ENCODE measurements at places on chromosomes 6 and 20. TPM values are rescaled to one million over a fixed set of nuclear protein-coding genes. Genes with fewer than 3 reads are reported as not detected.

Gene PAK5
- not detected for total RNA-seq

Gene FOXA2
- not detected for total RNA-seq

Gene UBE2V1
- total RNA-seq: 102 TPM

Gene CAP2
- total RNA-seq: 71.8 TPM

Gene GSTA1
- total RNA-seq: not detected

Gene DNAH8
- 0.21 TPM for total RNA-seq

Gene TTK
- total RNA-seq: 4.5 TPM

Gene GMPR
- 7.8 TPM for total RNA-seq

Gene COL9A3
- total RNA-seq: 1.7 TPM

Gene SLC26A8
- not detected for total RNA-seq

Gene RNF114
- total RNA-seq: 64.9 TPM

Gene CST5
- not detected for total RNA-seq

- H3K36me3 ChIP-seq: no peaks in the 10 kb centered on the region
- no peaks in the 10 kb centered on the region for H3K4me1 ChIP-seq
- peaks cover 49% of the 10 kb centered on the region for H3K27me3 ChIP-seq
- H3K4me3 ChIP-seq: no peak overlapping the region
- no peak for DNase-seq
Observed at GRCh38 chr20:63036291-63036690, 29.5 kb upstream of the BHLHE23 start.

GRCh38 chr6:169650241-169650958 lies 51.4 kb downstream of the WDR27 start:
- no peaks in the 10 kb centered on the region for H3K36me3 ChIP-seq
- H3K4me3 ChIP-seq: no peak overlapping the region
- H3K27ac ChIP-seq: no peak overlapping the region
- H3K4me1 ChIP-seq: peaks cover 5% of the 10 kb centered on the region
- peak; percentile 15 for DNase-seq

- H3K27me3 ChIP-seq: no peaks in the 10 kb centered on the region
- H3K4me1 ChIP-seq: peaks cover 8% of the 10 kb centered on the region
- H3K27ac ChIP-seq: no peak overlapping the region
- no peak for DNase-seq
- H3K4me3 ChIP-seq: no peak overlapping the region
Observed at GRCh38 chr6:90362318-90362717, 65.7 kb upstream of the BACH2 start.

- peak overlapping the region; percentile 49 for H3K4me3 ChIP-seq
- H3K36me3 ChIP-seq: peaks cover 22% of the 10 kb centered on the region
- no peak for DNase-seq
- H3K27me3 ChIP-seq: no peaks in the 10 kb centered on the region
- peaks cover 3% of the 10 kb centered on the region for H3K4me1 ChIP-seq
- peak overlapping the region; percentile 43 for H3K27ac ChIP-seq
Observed at GRCh38 chr6:129575378-129576118, 134.4 kb downstream of the ARHGAP18 start.

GRCh38 chr20:21433329-21433890 lies 36.1 kb upstream of the NKX2-4 start:
- H3K27me3 ChIP-seq: peaks cover 21% of the 10 kb centered on the region
- DNase-seq: no peak
- H3K4me3 ChIP-seq: no peak overlapping the region
- H3K36me3 ChIP-seq: no peaks in the 10 kb centered on the region

GRCh38 chr6:11381801-11382513 lies 149.5 kb upstream of the NEDD9 start:
- no peaks in the 10 kb centered on the region for H3K27me3 ChIP-seq
- peaks cover 27% of the 10 kb centered on the region for H3K4me1 ChIP-seq
- H3K4me3 ChIP-seq: no peak overlapping the region
- no peak for DNase-seq

- H3K4me1 ChIP-seq: peaks cover 62% of the 10 kb centered on the region
- no peak for DNase-seq
- peak overlapping the region; percentile 59 for H3K27ac ChIP-seq
Observed at GRCh38 chr6:33692760-33693158, 18.7 kb downstream of the UQCC2 start.

- peaks cover 60% of the 10 kb centered on the region for H3K4me1 ChIP-seq
- peaks cover 8% of the 10 kb centered on the region for H3K36me3 ChIP-seq
- no peaks in the 10 kb centered on the region for H3K27me3 ChIP-seq
- H3K27ac ChIP-seq: peak overlapping the region; percentile 79
- peak; percentile 76 for DNase-seq
Observed at GRCh38 chr6:166587631-166588413, 1.3 kb upstream of the RAMACL start.

DNA sequence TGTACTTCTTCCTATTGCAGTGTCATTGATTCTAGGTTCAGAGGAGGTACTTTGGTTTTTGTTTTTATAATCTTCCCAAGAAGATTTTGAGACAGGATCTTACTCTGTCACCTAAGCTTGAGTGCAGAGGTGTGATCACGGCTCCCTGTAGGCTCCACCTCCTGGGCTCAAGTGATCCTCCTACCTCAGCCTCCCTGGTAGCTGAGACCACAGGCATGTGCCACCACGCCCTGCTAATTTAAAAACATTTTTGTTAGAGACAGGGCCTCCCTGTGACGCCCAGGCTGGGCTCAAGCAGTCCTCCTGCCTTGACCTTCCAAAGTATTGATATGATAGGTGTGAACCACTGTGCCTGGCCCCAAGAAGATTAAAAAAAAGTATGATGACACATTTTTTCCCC lies 3.4 kb upstream of the SLC17A5 start:
- H3K4me3 ChIP-seq: no peak overlapping the region
- H3K27ac ChIP-seq: no peak overlapping the region
- H3K27me3 ChIP-seq: no peaks in the 10 kb centered on the region
- H3K36me3 ChIP-seq: no peaks in the 10 kb centered on the region

- no peaks in the 10 kb centered on the region for H3K27me3 ChIP-seq
- H3K4me1 ChIP-seq: no peaks in the 10 kb centered on the region
- peaks cover 5% of the 10 kb centered on the region for H3K36me3 ChIP-seq
- no peak overlapping the region for H3K4me3 ChIP-seq
- no peak for DNase-seq
Observed at GRCh38 chr6:88612631-88613030, 350.8 kb downstream of the RNGTT start.

- no peaks in the 10 kb centered on the region for H3K4me1 ChIP-seq
- no peak overlapping the region for H3K4me3 ChIP-seq
- no peak overlapping the region for H3K27ac ChIP-seq
- no peaks in the 10 kb centered on the region for H3K36me3 ChIP-seq
- DNase-seq: no peak
Observed at GRCh38 chr6:79671600-79672266, 40.6 kb downstream of the SH3BGRL2 start.

GRCh38 chr20:22402550-22402949 lies 181.8 kb downstream of the FOXA2 start:
- H3K27me3 ChIP-seq: peaks cover 2% of the 10 kb centered on the region
- DNase-seq: no peak
- no peaks in the 10 kb centered on the region for H3K36me3 ChIP-seq
- H3K4me1 ChIP-seq: no peaks in the 10 kb centered on the region

- no peak overlapping the region for H3K4me3 ChIP-seq
- DNase-seq: no peak
- H3K36me3 ChIP-seq: no peaks in the 10 kb centered on the region
- no peak overlapping the region for H3K27ac ChIP-seq
- peaks cover 5% of the 10 kb centered on the region for H3K27me3 ChIP-seq
- H3K4me1 ChIP-seq: no peaks in the 10 kb centered on the region
Observed at GRCh38 chr6:29112135-29112534, 4.3 kb downstream of the OR2J3 start.

- H3K4me1 ChIP-seq: no peaks in the 10 kb centered on the region
- H3K27ac ChIP-seq: no peak overlapping the region
- DNase-seq: no peak
- H3K4me3 ChIP-seq: no peak overlapping the region
- H3K36me3 ChIP-seq: no peaks in the 10 kb centered on the region
Observed at GRCh38 chr6:155444120-155444917, 11.3 kb downstream of the NOX3 start.

DNA sequence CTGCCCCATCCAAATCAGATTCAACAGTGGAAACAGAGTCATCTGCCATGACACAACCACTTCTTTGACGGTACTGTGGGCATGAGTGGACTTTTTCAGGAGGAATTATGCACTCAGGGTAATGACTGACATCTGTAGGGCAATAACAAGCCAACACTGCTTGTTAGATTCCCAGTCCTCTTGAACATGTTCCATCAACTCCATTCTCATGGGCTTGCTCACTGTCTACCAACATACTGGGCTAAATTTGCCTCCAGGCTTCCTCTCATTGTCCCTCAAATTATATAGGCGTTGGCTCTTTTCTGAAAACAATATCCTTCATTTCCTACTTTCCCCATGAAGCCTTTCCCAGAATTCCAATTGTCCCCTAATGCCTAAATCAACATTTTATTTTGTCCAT lies 43.1 kb downstream of the ANKEF1 start:
- H3K27me3 ChIP-seq: no peaks in the 10 kb centered on the region
- no peaks in the 10 kb centered on the region for H3K36me3 ChIP-seq
- H3K4me1 ChIP-seq: peaks cover 11% of the 10 kb centered on the region
- no peak overlapping the region for H3K4me3 ChIP-seq

- H3K4me3 ChIP-seq: no peak overlapping the region
- no peak overlapping the region for H3K27ac ChIP-seq
- DNase-seq: no peak
- no peaks in the 10 kb centered on the region for H3K27me3 ChIP-seq
Observed at GRCh38 chr6:144955859-144956258, 670.7 kb downstream of the UTRN start.

GRCh38 chr6:71983131-71983530 lies 96.8 kb downstream of the RIMS1 start:
- H3K4me3 ChIP-seq: no peak overlapping the region
- peaks cover 5% of the 10 kb centered on the region for H3K4me1 ChIP-seq
- no peaks in the 10 kb centered on the region for H3K36me3 ChIP-seq
- H3K27me3 ChIP-seq: no peaks in the 10 kb centered on the region
- no peak overlapping the region for H3K27ac ChIP-seq

- peaks cover 27% of the 10 kb centered on the region for H3K27me3 ChIP-seq
- no peak overlapping the region for H3K27ac ChIP-seq
- H3K36me3 ChIP-seq: no peaks in the 10 kb centered on the region
- H3K4me1 ChIP-seq: peaks cover 1% of the 10 kb centered on the region
Observed at GRCh38 chr6:133191323-133191722, 49.8 kb upstream of the EYA4 start.

DNA sequence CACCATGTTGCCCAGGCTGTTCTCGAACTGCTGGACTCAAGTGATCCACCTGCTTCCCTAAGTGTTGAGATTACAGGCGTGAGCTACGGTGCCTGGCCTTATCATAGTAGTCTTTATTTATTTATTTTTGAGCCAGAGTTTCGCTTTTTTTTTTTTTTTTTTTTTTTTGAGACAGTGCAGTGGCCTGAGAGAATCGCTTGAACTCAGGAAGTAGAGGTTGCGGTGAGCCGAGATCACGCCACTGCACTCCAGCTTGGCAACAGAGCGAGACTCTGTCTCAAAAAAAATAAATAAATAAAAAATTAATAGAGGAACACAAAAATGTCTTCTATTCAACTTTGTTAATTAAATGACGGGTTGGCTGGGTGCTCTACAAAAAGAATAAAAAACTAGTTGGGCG lies 12.9 kb downstream of the MAPRE1 start:
- no peak for DNase-seq
- H3K4me1 ChIP-seq: peaks cover 10% of the 10 kb centered on the region
- H3K27ac ChIP-seq: no peak overlapping the region
- no peaks in the 10 kb centered on the region for H3K27me3 ChIP-seq
- peaks cover 29% of the 10 kb centered on the region for H3K36me3 ChIP-seq

DNA sequence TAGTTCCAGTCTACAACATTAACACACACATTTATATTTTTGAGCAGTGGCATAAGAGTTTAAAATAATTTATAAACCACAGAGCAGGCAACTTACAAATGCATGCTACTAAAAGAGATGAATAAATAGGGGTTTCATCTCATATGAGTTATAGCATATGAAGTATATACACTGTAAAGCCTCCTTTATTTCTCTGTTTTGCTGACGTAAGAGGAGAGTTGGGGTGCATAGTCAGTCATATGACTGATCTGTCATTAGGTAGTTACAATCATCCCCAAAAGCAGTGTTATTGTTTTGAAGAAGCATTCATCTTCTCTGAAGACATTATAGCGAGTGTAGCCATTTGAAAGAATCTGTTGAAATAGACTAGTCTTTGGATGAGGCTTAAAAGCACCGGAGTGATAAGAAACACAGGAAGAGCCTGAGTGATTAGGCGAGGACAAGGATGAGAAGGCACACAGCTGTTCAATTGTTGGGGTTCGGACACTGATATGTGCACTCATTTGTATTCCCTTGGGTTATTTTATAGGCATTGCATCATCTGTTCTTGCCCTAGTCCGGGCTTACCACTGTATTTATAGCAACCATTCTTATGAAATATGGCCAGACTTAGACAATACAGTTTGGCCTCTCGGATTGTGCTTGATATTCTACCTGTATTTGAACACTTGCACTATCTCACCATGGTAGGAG lies 325.7 kb downstream of the SAMD5 start:
- no peak overlapping the region for H3K4me3 ChIP-seq
- no peaks in the 10 kb centered on the region for H3K36me3 ChIP-seq
- no peak for DNase-seq
- H3K4me1 ChIP-seq: no peaks in the 10 kb centered on the region
- H3K27ac ChIP-seq: no peak overlapping the region
- no peaks in the 10 kb centered on the region for H3K27me3 ChIP-seq

- peaks cover 6% of the 10 kb centered on the region for H3K27me3 ChIP-seq
- H3K4me1 ChIP-seq: peaks cover 5% of the 10 kb centered on the region
- no peak overlapping the region for H3K4me3 ChIP-seq
- no peaks in the 10 kb centered on the region for H3K36me3 ChIP-seq
Observed at GRCh38 chr6:160765412-160765811, 63.4 kb downstream of the PLG start.

DNA sequence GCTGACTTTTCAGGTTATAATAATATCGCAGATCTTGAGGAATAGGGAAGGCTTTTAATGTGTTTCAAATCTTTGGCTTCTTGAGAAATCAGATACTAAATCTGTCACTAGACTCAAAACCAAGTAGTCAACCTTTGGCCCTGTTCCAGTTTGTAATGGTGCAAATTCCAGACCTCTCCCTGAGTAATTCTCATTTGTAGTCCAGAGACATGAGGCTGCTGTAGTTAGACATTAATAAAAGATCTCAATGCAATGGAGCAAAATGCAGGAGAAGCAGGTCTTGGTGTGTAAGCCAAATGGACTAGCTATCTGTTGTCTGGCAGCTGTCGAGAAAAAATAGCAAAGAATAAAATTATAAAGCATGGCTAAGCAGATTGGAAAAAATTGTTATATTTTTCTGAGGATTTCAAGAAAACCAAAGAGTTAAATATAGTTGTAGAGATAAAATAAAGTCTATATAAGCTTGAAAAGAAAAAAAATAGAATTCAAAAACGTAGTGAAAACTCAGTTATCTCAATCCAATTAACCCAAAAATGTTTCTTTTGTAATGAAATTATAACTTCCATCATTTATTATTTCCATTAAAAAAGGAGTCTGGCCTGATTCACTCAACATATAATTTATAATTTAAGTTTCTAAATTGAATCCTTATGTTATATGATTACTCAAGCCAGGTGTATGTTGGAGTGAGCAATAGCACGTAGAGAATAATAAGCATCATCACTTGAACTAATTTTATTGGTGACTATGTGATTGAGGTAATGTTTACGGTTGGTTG lies 161.5 kb upstream of the ADGRB3 start:
- DNase-seq: no peak
- peaks cover 3% of the 10 kb centered on the region for H3K4me1 ChIP-seq
- H3K4me3 ChIP-seq: no peak overlapping the region
- no peak overlapping the region for H3K27ac ChIP-seq
- no peaks in the 10 kb centered on the region for H3K36me3 ChIP-seq

- H3K27ac ChIP-seq: no peak overlapping the region
- H3K36me3 ChIP-seq: no peaks in the 10 kb centered on the region
- no peak overlapping the region for H3K4me3 ChIP-seq
- H3K4me1 ChIP-seq: no peaks in the 10 kb centered on the region
Observed at GRCh38 chr6:116812051-116812650, 16.7 kb downstream of the GPRC6A start.
